ENCODE measurements at places on chromosomes 6 and 20.
A peak's percentile ranks its signal among the peaks of the same experiment; 100 is the strongest.

DNA sequence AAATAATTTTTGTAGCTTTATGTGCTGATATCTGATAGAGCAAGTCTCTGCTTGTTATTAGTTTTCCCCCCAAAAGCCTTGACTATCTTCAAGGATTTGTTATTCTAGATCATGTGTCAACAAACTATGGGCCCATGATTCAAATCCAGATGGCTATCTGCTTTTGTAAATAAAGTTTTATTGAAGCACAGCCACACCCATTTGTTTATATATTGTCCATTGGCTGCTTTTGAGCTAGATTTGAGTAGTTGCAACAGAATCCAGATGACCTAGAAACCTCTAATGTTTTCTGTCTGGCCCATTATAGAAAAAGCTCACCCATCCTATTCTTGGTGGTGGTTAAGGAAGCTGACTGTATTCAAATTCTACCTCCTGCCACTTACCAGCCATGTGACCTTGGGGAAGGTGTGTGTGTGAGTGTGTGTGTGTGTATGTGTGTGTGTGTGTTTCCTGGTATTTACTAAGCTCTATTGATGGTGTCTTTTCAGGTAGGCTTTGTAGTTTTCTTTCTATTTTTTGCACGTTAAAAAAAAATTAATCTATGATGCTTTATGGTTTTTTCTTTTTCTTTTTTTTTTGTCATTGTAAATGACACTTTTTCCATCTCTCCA lies 1.3 kb upstream of the GTSF1L start:
- DNase-seq: no peak

GRCh38 chr6:94658929-94659328 lies 918.4 kb upstream of the MANEA start:
- DNase-seq: no peak

DNA sequence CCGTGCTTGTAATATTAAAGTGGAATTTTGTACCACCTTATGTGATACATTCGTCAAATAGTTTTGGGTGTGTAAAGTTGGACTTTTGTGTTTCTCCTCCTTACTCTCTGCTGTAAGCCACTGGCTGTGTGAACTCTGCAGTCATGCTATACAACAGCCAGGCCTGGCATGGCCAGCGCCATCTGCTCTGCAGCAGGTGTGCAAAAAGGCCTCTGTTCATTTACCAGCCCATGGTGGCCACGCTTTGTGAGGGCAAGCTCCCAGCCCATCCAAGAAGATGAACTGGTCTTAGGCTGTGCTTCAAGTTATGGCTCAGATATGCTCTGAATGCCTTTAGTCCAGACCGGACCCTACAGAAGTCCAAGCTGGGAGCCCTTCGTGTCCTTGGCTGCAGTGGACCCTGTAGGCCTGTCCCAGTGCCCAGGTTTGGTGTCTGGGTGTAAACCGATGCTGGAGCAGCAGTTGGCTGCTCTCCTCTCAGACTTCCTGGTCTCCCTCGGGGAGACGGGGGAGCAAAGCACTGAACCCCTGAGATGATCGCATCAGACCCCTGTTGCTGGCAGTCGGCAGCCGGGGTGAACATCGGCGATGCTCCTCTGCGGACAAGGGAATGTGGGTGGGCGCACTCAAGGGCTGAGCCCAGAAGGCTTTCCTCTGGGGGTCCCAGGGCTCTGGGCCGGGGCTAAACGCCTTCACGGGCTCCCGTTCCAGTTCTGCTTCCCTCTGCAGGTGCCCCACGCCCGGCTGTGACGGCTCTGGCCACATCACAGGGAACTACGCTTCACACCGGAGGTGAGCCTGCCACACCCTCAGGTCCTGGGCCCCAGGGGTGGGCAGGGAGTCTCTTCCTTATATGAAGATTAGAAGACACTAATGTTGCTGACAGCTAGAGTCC lies 28.6 kb upstream of the PCMTD2 start:
- DNase-seq: no peak

DNA sequence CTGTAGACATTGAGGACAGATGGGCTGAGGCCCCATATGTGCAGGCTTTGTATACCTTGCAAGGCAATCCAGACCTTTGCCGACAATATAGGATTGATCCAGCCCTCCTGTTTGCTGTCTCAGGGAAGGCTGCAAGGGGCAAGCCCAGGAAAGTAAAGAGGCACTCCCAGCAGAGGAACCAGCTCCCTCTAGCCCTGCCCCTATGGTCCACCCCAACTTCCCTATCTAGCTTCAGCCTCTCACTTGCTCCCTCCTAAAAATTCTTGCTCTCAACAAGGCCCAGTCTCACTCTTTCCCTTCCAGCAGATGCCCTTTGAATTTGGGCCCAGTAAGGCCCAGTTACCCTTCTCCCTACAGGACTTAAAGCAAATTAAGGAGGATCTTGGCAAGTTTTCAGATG lies 92.6 kb downstream of the JARID2 start:
- DNase-seq: no peak

DNA sequence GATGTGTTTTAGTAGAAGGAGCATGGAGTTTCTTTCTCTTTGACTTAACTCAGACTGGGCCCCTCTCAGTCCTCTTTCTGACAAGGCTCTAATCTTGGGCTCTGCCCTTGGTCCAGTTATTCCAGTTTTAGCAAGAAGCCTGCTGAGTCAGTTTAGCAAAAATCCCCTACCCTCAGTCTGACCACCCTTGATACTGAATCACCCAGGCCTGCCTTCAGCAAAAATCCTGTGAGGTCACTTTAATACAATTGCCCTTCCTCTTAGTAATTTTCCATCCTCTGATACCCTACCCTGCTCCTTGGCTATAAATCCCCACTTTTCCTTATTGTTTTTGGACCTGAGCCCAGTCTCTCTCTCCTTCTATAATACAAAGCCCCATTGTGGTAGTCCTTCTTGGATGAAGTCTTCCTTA lies 326.7 kb upstream of the NOX3 start:
- DNase-seq: peak; percentile 92

- DNase-seq: no peak
These were observed 193.9 kb downstream of the ZNF217 start for GRCh38 chr20:53399592-53400335.

GRCh38 chr6:5676701-5677100 lies 330.0 kb downstream of the NRN1 start:
- no peak for DNase-seq

DNA sequence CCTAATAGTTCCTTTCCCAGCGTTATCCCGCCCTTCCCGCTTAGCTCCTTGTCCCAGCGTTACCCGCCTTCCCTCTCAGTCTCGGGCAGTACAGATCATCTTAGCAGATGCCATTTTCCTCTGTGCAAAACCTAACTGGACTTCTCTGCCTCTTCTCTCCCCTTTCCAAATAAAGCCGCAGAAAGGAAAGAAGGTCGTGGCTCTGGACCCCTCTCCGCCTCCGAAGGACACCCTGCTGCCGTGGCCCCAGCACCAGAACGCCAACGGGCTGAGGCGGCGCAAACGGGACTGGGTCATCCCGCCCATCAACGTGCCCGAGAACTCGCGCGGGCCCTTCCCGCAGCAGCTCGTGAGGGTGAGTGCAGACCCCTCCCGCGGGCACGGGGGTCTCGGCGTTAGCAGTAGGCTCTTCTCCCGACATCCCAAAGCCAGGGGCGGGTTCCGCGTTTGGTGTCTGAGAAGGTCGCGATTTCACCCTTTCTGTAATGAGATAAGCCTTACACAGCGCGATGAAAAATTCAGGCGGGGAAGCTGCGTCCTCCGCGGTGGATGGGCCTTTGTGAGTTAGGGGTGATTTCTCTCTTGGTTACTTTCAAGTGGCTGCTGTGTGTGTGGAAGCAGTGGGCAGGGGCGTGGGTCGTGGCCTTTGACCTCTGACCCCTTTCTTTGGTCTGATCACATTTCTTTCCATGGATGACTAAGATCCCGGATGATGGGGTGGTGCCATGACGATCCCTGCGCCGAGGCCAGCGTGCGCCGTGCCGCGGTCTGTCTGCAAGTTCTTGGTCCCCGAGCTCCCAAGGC lies 292.7 kb downstream of the TAF4 start:
- DNase-seq: no peak

GRCh38 chr20:21518292-21518991 lies 4.6 kb upstream of the NKX2-2 start:
- DNase-seq: no peak

DNA sequence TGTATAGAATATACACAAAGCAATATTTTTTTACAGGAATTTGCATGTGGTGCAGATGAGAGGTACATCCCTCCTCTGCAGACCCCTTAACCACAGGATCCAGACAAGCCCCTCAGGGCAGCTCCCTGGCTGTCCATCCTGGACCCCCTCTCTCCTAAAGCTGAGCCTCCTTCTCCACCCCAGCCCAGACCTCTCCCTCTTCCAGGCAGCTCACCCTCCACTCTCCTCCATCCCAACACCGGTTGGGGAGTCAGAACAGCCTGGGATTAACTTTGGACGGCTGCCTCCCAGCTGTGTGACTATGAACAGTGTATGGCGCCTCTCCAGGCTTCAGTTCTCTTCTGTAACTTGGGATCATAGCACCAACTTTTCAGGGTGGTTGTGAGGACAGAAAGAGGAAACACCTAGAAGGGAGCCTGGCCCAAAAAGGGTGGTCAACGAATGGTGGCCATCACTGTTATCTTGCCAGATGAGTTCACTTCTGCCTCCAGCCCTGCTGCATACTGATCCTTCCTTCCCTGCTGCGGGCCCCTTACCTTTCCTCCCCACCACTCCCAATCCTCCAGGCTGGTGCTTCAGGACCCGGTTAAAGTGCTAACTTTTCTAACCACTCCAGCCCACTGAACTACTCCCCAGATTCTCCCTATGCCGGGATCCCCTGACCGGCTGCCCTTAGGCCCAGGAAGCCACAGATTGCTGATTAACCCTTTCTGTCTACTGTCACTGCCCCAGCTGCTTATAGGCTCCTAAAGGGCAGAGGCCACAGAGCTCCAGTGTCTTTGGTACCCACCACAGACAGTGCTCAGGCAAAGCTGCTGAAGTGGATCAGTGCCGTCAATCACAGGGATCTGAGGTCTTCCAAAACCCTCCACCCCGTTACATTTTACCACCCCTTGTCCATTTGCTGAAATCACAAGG lies 55.9 kb downstream of the GPR6 start:
- no peak for DNase-seq

DNA sequence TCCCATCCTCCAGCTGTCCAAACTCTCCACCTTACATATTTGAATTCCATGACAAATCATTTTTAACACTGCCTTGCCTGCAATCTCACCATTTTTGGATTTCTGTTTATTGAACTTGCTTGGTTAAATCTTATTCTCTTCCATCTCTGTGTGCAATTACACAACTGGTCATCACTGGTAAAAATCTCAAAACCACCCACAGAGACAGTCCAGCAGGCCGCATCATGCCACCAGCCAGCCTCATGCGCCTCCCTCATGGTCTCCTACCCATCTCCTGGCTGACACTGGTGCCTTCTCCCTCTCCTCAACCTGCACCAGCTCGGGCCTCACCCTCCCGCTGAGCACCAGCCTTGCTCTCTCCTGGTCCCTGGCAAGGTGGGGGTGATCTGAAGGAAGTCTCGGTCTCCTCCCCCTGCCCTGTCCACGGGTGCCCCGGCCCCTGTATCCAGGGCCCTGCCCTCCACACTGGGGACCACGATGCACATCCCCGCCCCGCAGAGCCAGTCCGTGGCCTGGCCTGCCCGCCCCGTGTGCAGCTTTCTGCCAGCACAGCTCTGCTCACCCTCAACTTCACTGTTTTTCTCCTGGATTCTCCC lies 92.0 kb downstream of the THBS2 start:
- no peak for DNase-seq

- peak; percentile 14 for DNase-seq
These were observed 61.4 kb upstream of the CSE1L start for GRCh38 chr20:48984575-48985219.

- DNase-seq: peak; percentile 55
These were observed 469.7 kb downstream of the CDKAL1 start for GRCh38 chr6:21003780-21004541.

- no peak for DNase-seq
These were observed 157.2 kb downstream of the CD83 start for GRCh38 chr6:14274546-14275492.

DNA sequence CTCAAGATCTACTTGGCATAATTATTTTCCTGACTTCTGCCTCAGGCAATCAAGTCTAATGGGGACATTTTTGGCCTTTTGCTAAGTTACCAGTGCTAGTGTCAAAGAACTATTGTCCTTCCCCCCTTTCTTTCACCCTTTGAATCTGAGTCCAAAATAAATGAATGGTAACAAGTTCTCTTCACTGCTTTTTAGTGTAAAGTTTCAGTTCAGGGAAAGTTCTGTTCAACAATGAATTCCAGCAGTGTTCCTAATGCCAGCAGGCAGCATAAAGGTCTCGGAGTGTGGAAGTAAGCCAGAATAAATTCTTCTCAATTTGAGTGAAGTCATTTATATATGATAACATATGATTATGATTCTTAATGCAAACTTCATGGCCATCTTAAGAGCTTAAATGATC lies 20.8 kb upstream of the TSPYL1 start:
- DNase-seq: no peak

GRCh38 chr6:80969439-80969838 lies 783.0 kb downstream of the TENT5A start:
- DNase-seq: no peak

Measured in non-pigmented ciliary epithelial cell (primary cell).